ENCODE measurements at places on chromosomes 13 and 19. TPM values are rescaled to one million over a fixed set of nuclear protein-coding genes. Genes with fewer than 3 reads are reported as not detected.

Gene ZNF541
- not detected for total RNA-seq

Gene ZNF575
- not detected for total RNA-seq

Gene NBEA
- 4.1 TPM for total RNA-seq

Gene ZBTB32
- not detected for total RNA-seq

Gene CFAP97D2
- total RNA-seq: not detected

Gene N4BP2L1
- 5.7 TPM for total RNA-seq

Gene CRB3
- total RNA-seq: 0.34 TPM

Gene B3GNT8
- 5.5 TPM for total RNA-seq

Gene TLE6
- total RNA-seq: 0.58 TPM

Gene DDX39A
- total RNA-seq: 117 TPM

Gene TUBA3C
- total RNA-seq: not detected

Gene SYCN
- total RNA-seq: not detected

Gene MCF2L
- total RNA-seq: 2.4 TPM

Gene ZNF628
- 3.8 TPM for total RNA-seq

Gene KIR2DL4
- total RNA-seq: 0.41 TPM

Gene ZNF772
- total RNA-seq: 11.3 TPM

Gene SOX1
- total RNA-seq: not detected

Gene CAMSAP3
- total RNA-seq: 0.41 TPM

Gene MISP3
- 0.41 TPM for total RNA-seq

Gene TEX26
- not detected for total RNA-seq

Gene CEACAM20
- total RNA-seq: not detected
